ENCODE measurements at places on chromosomes 11 and 22.

GRCh38 chr11:10499452-10499851 lies 41.5 kb downstream of the RNF141 start:
- DNase-seq = no peak

- DNase-seq = peak; percentile 46
These were observed 128.7 kb upstream of the TOP3B start for GRCh38 chr22:22111267-22111751.

GRCh38 chr22:50206599-50206998 lies 5.8 kb downstream of the SELENOO start:
- no peak for DNase-seq

GRCh38 chr11:35122308-35122707 lies 16.7 kb upstream of the CD44 start:
- no peak for DNase-seq

GRCh38 chr11:92511522-92512203 lies 287.0 kb downstream of the FAT3 start:
- DNase-seq = no peak

DNA sequence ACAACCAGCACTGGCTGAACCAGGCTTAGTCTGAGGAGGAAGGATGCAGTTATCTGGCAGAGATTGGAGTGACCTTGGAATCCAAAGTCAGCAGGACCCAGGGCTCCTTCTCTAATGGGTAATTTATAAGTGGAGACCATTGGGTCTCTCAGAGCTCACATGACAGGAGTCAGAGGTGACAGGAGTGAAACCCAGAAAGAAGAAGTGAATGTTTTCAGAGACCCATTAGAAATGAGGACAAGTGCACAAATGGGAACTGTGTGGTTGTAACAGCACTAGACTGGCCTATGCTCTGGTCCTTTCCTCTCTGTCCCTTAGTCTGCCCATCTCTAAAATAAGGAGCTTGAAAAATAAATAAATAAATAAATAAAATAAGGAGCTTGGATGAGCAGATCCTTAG lies 107.4 kb downstream of the SERGEF start:
- no peak for DNase-seq

DNA sequence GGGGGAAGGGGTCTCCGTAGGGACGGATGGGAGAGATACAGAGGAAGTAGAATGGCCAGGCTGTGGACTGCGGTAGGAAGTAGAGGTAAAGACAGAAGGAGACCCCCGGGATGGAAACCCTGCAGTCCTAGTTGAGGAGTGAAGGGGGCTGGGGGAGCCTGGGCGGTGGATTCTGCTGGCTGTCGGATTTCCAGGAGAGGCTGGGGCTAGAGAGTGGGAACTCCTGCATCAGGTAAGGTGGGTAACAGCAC lies 727 bp upstream of the SCARF2 start:
- no peak for DNase-seq

DNA sequence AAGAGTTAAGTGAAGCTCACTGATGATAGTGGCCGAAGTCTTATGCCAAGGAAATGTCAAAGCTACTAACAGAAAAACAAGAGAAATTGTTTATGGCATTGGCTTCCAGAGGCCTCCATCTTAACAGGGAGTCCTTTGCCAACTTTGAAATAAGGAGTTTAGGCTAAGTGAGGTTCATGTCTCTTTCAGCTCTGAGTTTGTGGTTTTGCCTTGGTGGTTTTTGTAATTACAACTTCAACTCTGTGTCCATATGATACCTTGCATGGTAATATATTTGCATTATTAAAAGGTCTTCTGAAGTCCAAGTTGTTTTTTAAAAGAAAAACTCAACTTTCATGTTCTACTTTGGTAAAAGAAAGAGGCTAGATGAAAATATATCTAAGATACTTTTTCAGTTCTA lies 31.4 kb upstream of the ANO5 start:
- no peak for DNase-seq

Measured in astrocyte of the cerebellum (primary cell).